ENCODE measurements at places on chromosomes 12 and 14.

DNA sequence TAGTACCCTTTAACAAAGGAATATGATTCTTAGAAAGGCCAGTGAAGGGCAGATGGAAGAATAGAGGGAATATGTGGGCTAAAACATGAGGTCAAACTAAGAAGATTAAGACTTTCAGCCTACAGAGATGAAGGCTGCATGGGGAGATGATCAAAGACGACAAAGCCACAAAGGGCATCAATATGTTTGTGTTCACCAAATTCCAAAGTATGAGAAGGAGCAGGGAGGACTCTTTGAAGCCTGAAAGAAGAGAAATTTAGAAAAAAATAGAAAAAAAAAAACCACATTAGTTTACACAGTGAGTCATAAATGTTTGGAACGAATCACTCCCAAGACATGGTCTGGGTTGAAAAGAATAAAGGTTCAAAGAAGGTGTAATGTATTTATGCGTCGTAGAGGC lies 131.8 kb downstream of the NEDD1 start:
- DNase-seq = no peak

GRCh38 chr12:19462406-19462805 lies 23.1 kb downstream of the AEBP2 start:
- no peak for DNase-seq

DNA sequence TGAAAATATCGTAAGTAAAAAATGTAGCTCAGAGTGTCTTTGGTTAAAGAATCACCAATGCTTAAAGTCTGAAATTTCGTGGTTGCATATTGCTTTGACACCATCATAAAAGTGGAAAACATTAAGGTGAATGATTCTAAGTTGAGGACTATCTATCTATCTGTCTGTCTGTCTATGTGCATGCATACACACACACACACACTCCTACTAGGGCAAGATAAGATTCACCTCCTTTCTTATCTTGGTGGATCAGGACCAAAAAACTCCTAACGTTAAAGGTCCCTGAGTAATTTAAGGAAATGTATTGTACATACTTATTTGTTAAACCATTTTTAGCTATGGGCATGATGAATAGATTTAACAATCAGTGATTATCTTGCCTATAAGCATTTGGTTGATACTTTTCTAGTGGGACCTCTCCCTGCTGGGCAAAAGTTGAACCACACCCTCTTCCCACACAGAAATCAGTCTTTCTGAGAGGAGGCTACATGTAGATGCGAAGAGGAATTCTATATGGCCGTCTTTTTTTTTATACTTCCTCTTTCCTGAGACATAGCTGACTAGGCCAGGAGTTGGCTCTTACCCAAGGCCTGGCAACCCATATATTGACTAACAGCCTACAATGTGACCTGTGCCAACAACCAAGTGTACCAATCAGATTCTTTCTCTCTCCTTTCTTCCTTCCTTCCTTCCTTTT lies 19.3 kb upstream of the LLPH start:
- DNase-seq = no peak

GRCh38 chr12:43107026-43107775 lies 444.8 kb downstream of the ADAMTS20 start:
- no peak for DNase-seq

DNA sequence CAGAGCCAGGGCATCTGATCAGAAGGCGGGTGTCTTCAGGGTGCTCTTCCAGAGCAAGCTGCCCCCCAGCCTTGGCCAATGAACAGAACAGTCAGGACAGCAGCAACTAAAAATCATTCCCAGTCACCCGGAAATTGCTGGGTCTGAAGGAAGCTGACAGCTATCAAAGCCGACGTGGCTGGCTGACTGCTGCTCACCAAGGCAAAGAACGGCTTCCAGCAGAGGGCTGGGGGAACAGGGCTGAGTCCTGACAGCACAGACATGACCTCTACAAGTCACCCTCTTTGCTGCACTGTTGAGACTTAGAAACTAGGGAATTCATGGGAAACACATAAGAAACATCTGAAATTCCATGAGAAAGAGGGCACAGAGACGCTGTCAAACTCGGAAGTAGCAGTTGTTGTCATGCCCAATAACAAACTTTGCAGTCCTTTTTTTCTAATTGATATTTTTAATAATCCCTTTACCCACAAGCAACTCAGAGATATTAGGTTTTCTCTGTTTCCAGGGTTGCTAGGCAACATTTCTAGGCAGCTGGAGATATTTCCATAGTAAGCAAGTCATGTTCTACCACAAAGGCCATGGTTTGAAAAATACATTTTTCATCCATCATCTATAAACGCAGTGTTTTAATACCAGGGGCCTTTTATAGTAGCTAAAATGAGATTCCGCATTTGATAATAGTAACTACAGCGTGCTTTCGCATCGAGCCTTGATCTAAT lies 365.2 kb downstream of the SEC23A start:
- DNase-seq = no peak

DNA sequence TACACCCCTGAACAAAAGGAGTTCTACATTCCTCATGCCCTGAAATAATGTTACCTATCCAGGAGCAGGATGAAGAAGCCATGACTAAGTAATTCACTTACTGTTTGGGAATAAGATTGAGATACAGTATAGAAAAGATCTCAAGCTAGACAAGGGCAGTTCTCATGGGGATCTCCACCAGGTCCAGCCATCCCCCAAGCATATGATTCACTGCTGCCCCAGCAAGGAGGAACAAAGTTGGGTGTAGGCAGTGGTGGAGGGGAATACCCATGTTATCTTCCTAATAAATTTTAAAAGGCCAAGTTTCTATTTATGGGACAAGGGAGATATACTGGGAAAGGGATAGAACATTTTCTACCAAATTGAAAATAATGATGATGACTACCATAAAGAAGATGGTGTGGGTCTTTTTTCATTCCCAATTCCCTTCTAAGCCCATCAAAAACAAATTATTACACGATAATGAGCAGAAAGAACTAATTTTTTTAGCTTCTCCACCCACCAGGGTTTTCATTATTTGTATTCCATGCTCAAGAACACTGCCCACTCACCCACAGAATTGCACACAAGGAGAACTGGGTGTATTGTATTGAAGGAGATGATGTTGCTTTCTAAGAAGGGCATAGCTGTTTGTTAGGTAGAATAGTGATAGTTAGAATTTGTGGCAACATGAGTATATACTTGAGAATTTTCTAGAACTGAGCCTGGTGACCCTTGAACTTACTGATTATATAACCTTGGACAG lies 204.6 kb downstream of the BTG1 start:
- DNase-seq = no peak

GRCh38 chr12:56288705-56289387 lies 11.3 kb downstream of the CS start:
- DNase-seq = no peak

DNA sequence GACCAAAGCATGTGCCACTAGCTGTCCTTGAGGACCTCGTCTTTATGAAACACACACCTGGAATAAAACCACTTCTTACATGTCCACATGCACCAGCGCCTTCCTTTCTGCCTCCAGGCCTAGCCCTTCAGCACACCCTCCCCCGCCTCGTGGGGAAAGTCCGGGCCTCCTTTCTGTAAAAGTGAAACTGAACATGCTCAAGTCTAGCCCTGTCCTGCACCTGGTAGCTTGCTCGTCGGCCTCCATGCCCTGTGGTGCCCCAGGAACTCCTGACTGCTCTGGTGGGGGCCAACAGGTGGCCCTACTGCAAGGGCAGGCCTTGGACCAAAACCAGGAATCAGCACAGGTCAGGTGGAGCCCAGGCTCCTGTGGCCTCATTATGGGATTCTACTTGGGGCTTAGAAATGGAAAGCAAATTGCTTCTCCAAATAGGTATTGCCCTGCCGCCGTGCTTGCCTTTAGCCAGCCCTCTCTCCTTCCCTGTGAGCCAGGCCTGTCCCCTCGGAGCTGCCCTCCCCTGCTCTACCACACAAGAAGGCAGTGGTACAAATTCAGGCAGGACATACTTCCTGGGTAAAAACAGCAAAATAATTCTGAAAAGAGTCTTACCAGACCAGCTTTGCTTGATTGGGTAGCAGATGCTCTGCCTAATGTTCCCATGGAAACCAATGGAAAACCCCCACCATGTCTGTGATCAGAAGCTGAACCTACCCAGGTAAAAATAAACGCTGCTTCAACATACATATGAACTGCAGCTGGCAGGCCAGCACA lies 43.5 kb downstream of the ERH start:
- no peak for DNase-seq

Measured in Caki2 (cell line).